NB4 (cell line): ENCODE measurements at places on chromosomes 5 and 9.

DNA sequence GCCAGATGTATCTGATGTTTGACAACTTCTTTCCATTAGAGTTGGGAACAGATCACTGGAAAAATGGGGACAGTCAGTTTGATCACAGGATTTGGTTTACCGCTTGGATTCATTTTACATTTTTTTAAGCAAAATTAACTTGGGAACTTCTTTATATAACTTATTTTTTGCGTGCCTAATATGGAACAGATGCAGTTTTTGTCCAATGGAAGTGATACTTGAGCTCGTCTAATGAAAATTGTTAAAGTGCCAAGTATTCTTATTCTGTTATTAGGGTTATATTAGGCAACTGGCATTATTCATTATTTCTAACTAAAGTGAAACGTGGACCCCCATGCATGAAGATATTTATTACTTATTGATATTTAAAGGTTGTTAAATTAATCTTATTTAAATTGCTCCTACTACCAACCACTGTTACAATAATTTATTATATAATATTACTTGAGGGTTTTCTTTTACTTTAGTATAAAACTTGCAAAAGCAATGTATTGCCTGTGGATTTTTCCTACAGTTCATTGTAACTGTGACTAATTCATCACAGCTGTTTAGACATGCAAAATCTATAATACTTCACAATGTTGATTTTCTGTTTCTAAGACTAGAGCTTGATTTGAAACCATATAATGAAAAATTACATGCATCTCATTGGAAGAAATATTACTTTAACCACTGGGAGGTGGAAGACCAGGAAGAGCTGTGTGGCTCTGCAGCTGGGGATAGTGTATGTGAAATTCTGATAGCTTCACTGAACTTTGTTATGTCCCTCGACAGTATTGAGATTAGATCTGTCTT is 787.3 kb upstream of the WWC1 start:
- no peak for DNase-seq

GRCh38 chr5:135539430-135540005 is 3.8 kb upstream of the NEUROG1 start:
- DNase-seq, result no peak

DNA sequence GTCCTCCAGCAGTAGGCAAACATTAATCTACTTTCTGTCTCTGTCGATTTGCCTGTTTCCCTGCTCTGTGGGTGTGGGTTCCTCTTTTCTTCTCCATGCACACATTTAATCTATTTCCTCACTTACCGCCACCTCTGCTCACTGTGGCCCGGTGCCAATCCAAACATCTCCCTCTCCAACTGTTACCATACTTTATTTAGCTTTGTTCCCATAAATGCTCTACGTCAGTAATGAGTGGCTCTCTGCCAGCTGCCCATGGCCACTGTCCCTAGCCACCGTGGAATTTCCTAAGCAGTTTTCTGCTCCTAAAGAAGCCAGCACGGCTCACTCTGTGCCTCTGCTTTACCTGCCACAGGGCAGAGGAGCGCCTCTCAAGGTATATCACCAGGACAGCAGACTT is 19.5 kb upstream of the GOLPH3 start:
- DNase-seq, result peak; percentile 90

DNA sequence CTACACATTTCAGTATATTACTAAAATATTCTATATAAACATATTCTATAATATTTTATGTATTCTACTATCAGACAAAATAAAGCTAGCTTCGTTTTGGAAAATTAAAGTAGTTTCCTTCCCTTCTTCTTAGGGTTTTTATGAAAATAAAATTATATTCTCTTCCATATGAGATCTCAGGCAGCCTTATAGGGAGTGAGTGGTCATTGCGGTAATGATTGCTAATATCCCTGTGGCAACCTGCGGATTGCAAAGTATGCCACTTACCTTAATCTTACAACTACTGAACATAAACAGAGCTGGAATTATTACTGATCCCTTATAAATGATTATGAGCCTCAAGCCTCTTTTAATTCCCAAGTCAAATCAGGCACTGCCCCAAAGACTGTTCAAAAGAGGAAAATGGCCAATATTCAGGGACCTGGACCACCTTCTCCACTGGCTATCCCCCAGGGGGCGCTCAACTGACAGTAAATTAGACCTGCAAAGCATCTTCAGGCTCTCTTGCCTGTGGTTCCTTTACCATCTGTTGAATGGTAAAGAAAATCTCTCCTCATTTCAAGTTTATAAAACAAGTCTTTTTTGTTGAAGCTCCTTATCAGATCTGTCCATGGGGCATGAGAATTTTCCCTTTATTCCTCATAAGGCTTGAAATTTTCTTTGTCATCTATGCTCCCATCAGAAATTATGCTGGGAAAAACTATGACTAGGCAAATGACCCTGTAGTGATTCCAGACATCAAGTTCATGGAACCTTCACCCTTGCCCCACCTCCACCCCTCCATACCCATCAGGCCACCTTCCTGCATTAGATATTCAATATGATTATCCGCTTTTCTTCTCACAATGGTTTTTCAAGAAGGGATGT is 163.9 kb downstream of the CEMIP2 start:
- peak; percentile 55 for DNase-seq

DNA sequence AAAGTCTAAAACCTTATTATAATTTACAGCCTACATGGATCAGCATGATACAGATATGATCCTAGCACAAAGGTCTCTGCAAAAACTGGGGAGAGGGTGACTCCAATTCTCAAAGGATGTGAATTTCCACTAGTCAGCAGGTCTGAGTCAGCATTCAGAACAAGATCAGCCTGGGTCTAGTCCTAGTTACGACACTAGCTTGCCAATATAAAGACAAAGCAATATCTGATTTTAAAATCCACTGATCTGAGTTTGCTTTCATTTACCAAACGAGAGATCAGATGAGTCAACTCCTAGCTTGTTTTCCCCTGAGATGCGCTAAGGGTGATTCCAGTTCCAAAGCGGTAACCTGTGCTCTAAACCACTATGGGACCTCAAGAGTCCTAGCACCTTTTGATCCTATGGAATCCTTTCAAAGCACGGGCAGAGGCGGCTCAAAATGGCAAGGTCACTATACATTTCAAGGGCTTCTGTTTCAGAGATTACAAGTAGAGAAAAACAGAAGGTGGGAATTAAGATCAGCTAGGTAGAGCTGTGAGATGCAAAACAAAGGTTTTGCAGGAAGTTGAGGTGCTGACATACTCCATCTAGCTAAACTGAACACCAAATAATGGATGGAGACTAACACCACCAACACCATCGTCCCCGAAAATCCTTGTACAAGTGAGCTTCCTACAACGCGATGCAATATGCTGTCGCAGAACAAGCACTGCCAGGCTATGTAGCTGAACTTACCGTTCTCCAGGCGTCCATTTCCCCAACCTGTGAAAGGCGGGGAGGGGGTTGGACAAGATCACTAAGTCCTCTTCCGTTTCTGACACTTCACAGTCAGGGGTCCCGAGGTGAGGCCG is 906 bp downstream of the SLC25A51 start:
- DNase-seq, result peak; percentile 33

- DNase-seq, result no peak
These were observed 23.3 kb downstream of the LRSAM1 start for GRCh38 chr9:127474592-127474991.

GRCh38 chr5:36861871-36862270 is 14.7 kb upstream of the NIPBL start:
- DNase-seq, result no peak

DNA sequence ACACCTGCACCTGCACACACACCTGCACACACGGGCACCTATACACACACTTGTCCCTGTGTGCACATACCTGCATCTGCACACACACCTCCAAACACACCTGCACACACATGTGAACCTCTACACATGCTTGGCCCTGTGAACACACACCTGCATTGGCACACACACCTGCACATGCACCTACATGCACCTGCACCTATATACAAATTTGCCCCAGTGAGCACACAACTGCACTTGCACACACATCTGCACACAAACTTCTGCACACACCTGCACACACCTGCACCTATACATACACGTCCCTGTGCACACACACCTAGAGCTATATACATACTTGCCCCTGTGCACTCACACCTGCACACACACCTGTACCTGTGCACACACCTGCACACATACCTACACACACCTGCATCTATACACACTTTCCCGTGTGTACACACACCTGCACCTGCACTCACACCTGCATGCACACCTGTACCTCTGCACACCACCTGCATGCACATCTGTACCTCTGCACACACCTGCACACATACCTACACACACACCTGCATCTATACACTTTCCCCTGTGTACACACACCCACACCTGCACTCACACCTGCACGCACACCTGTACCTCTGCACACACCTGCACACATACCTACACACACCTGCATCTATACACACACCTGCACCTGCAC is 21.5 kb upstream of the LPCAT1 start:
- DNase-seq, result no peak

DNA sequence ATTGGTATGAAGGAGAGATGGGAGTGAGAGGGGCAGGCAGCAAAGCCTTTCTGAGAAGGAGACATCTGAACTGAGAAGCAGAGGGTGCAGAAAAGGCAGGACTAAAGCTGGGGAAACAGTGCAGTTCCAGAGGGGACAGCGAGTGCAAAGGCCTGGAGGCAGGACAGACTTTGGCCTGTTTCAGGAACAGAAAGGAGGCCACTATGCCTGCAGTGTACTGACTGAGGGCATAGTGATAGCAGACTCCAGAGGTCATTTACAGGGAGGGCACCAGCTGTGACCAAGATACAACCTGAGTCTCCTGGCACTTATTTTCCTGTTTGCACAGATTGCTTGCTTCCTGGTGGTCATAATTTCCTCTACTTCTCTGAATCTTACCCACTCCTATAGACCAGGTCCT is 29.6 kb downstream of the SPARC start:
- DNase-seq, result no peak

DNA sequence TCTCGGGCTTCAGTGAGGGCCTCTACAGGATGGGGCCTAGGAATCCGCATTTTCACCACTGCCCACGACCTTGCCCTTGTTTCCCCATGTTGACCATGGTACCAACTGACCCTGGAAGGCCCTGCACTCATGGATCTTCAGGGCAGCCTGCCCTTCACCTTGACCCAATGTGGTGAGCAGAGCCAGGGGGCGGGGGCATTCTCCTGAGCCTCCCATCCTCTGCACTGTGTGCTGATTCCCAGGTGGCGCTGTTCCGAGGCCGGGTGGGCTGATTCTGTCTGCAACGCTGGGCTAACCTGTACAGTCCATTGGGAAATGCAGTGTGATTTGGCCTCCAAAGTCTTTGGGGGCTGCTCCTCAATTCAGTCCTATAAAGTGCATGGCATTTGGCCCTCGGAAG is 68.7 kb downstream of the SHB start:
- no peak for DNase-seq

DNA sequence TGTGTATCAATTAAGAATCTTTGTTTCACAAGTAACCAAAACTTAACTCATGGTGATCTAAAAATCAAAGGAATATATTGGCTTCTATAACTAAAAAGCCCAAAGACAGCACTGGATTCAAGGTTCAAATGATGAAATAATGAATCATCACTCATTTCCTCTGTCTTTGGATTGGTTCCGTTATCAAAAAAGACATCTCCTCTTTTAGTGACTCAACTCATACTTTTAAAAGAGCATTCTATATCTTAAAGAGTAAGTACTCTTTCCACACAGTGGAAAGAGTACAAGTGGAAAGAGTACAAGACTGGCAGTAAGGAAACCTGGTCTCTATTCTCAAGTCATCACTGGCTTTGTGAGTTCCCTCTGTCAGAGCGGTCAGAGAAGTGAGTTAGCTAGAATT is 141.4 kb upstream of the NMUR2 start:
- no peak for DNase-seq

DNA sequence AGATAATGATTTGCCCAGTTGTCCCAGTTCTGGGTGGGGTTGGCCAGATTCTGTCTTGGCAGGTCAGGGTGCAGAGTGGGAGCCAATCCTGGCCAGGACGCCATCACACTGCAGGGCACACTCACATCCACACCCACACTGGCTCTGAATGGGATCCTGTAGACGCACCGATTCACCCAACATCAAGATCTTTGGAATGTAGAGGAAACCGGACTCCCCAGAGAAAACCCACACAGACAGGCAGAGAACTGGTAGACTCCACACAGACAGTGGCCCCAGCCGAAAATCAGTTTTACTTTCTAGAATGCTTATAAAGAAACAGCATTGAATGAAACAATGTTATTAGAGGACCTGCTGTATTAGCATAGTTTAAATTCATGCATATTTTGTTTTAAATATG is 343.1 kb upstream of the DAB2 start:
- DNase-seq, result no peak

GRCh38 chr5:180323941-180324600 is 29.1 kb downstream of the GFPT2 start:
- no peak for DNase-seq

- DNase-seq, result no peak
These were observed 41.5 kb upstream of the STXBP1 start for GRCh38 chr9:127570533-127571111.
